Calu3 (cell line): ENCODE measurements at places on chromosomes 4 and X.
A peak's percentile ranks its signal among the peaks of the same experiment; 100 is the strongest.

DNA sequence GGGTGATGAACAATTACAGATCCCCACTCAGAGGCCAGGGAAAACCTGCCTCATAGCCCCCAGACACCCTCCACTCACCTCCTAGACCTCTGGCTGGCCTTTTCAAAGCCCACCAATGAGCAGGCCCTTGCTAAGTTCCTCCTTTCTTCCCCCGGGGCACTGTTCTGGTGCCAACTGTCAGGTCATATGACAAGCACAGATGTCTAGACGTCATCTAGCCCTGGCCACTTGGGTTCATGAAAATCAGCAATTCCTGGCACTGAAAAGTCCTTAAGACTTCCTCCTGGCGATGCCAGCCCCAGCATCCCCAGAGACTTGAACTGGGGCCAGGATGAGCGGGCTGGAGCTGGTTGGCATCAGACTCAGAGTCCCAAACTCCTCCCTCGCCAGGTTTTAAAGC, 115.6 kb upstream of the NALF2 start:
- DNase-seq: peak; percentile 0

GRCh38 chrX:153397256-153397960, 3.7 kb downstream of the PNMA6E start:
- no peak for DNase-seq

DNA sequence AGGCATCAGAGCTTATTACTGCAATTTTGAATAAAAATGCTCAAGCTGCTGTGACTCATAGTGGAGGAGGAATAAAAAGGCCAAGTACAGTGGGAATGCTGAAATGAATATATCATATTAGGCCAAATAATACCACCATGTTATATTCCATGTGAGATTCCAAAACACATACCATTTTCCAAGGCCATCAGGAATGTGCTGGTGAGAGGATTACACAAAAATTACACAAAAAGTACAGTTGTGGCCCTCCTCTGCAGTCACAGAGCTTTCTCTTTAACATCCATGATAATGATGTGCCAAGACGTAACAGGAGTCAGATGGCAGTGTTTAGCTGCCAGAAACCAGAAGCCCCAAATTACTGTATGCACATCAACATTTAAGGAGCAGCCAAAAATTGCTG, 153.5 kb downstream of the PCDH18 start:
- no peak for DNase-seq

DNA sequence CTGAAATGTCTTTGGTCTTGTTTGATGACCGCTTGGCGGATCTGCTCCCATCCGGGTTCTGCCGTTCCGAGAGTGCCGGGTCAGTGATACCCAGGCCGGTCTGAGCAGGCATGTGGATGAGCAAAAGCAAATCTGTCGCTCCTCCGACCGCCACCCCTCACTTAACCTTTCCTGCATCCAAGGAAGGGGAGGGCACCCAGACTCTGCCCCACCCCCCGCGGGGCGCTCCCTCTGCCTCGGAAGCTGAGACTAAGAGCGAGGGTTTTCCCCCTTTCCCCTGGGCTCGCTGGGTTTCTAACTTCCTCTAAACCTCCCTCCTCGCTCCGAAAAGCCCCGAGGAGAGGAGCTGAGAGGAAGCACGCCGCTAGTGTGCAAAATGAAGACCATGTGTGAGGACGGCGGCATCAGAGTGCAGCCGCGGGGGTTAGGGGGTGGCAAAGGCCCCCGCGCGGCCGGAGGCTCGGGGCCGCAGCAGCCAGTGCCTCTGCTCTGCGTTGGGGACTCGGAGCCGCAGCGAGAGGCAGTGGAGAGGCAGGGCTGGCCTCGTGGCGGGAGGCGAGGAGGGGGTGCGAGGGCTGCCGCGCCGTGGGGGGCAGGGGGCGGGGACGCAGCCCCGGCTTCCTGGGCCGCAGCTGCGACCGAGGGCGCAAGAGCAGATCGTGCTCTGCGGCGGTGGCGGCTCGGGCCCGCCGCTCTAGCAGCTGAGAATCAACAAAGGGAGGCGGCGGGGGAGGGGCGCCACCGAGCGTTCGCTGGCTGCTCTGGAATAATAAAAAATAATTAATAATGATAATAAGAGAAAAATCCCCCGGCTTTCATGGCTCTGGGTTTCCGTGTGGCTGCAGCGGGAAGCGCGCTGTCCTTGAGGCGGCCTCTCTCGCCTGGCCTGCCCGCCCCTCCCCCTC, 55.8 kb upstream of the BCOR start:
- DNase-seq: peak; percentile 59

DNA sequence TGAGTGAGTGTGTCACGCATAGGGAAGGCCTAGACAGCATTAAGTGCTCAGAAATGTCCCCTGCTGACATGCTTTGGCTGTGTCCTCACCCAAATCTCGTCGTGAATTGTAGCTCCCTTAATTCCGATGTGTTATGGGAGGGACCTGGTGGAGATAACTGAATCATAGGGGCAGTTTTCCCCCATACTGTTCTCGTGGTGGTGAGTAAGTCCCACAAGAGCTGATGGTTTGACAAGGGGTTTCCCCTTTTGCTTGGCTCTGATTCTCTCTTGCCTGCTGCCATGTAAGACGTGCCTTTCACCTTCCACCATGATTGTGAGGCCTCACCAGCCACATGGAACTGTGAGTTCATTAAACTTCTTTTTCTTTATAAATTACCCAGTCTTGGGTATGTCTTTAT, 78.0 kb downstream of the NSUN7 start:
- DNase-seq: no peak

DNA sequence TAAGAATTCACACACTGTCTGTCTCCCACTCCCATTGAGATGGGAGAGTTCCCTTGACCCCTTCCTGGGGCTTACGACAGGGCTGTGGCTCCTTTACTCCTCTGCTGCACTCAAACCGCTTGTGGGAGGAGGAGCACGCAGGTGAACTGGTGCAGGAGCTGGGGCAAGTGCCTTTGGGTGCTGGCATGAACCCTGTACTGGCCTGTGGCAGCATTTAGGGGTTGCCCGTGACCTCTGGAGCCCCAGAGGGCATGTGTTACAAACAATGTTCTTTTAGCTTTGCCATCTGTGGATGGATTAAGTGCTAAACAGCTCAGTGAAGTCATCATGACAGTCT, 21.8 kb upstream of the FTHL17 start:
- DNase-seq: no peak
